ENCODE measurements at places on chromosomes 4 and X. TPM values are rescaled to one million over a fixed set of nuclear protein-coding genes. Genes with fewer than 3 reads are reported as not detected.

The ARX gene
- total RNA-seq: 5.3 TPM

The SATL1 gene
- 0.09 TPM for total RNA-seq

The GDPD2 gene
- 1.3 TPM for total RNA-seq

DNA sequence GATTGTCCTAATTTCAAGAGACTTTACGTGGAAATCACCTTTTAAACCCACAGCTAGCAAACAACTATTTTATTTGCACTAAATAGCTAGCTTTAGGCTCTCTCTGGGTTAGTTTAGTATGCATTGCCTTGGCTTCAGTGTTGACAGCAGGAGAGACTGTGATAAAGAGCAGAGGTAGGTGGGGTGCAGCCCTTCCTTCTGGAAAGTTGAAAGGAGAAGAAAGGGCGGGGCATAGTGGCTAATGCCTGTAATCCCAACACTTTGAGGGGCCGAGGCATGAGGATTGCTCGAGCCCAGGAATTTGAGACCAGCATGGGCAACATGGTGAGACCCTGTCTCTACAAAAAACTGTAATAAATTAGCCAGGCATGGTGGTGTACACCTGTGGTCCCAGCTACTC, 29.0 kb upstream of the TMEM154 start:
- H3K4me3 ChIP-seq: no peak overlapping the region
- H3K4me1 ChIP-seq: peaks cover 11% of the 10 kb centered on the region
- H3K36me3 ChIP-seq: no peaks in the 10 kb centered on the region
- H3K27ac ChIP-seq: no peak overlapping the region
- H3K27me3 ChIP-seq: no peaks in the 10 kb centered on the region

GRCh38 chr4:105061136-105061696, 85.5 kb upstream of the TET2 start:
- peaks cover 9% of the 10 kb centered on the region for H3K4me1 ChIP-seq
- H3K27me3 ChIP-seq: no peaks in the 10 kb centered on the region
- H3K36me3 ChIP-seq: no peaks in the 10 kb centered on the region
- no peak overlapping the region for H3K27ac ChIP-seq
- DNase-seq: peak; percentile 44
- H3K4me3 ChIP-seq: no peak overlapping the region

Measured in neural progenitor cell (in vitro differentiated cells).